ENCODE measurements at places on chromosomes 1 and 21. TPM values are rescaled to one million over a fixed set of nuclear protein-coding genes. Genes with fewer than 3 reads are reported as not detected.

The RAB7B gene
- 1.8 TPM for total RNA-seq

The LCE2B gene
- total RNA-seq = not detected

The COL8A2 gene
- total RNA-seq = 0.14 TPM

The SELL gene
- 0.20 TPM for total RNA-seq

The ZNF683 gene
- total RNA-seq = not detected

The TPTE gene
- total RNA-seq = not detected

The SPRR1A gene
- not detected for total RNA-seq

The RASSF5 gene
- total RNA-seq = 1.2 TPM
